HL-60 (cell line): ENCODE measurements at places on chromosomes 12 and 14.

DNA sequence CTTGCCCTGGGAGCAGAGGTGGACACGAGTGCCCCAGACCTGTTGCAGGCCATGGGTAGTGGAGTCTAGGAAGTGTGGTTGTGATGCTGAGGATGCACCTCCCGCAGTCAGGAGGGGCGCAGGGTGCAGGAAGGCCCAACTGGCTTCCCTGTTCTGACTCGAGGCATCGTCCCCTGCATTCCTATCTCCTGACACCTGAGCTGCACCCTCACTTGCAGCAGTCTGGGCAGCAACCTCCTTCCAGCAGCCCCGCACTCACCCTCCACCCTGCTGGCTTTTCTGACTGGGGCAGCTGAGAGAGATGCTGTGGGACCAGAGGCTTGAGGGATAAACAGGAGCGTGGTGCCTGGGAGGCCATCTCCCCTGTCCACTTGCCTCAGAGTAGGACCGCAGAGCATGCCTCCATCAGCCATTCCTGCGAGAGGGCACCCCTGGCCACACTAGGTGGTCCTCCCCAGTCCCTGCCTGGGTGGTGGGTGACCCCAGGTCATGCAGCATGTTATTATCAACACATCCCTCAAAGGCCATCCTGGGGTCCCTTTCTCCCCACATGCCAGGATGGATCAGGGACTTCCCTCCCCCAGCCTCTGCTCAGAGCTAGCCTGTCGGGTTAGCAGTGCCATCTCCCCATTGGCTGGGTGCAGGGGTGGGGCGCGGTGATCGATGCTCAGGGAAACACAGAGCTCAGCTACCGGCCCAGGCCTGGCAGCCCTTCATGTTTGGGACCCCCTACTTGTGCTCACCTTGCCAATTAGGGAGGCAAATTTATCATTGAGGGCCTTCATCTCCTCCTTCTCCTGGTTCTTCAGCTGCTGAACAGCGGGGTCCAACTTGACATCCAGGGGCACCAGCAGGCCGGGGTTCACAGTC, 719 bp downstream of the KRT80 start:
- no peak for DNase-seq

DNA sequence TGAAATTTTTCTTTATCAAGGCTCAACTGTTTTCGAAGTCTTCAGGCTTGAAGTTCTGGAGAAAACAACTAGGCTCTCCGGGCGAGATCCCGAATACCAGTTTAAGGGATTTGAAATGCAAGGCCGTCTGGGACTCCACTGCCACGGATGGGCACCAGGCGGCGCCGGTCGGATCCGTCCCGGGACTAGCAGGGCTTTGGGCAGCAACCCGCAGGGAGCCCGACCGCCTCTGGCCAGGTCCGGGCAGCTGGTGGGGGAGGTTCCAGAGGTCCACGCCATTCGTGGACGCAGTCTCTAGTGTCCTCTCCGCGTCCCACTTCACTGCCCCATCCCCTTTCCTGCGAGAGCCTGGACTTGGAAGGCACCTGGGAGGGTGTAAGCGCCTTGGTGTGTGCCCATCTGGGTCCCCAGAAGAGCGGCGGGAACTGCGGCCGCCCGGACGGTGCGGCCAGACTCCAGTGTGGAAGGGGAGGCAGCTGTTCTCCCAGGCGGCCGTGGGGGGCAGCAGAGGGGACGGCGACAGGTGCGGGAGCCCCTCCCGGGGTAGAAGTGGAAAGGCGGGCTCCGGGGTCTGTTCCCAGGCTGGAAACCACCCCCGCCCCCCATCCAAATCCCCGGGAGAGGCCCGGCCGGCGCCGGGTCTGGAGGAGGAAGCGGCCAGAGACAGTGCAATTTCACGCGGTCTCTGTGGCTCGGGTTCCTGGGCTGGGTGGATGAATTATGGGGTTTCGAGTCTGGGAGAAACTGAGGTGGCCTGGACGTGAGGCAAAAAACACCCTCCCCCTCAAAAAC, 838 bp upstream of the ERBB3 start:
- peak; percentile 45 for DNase-seq

GRCh38 chr12:91562476-91562875, 379.9 kb upstream of the DCN start:
- no peak for DNase-seq

GRCh38 chr12:9588749-9589148, 19.0 kb downstream of the KLRB1 start:
- no peak for DNase-seq

DNA sequence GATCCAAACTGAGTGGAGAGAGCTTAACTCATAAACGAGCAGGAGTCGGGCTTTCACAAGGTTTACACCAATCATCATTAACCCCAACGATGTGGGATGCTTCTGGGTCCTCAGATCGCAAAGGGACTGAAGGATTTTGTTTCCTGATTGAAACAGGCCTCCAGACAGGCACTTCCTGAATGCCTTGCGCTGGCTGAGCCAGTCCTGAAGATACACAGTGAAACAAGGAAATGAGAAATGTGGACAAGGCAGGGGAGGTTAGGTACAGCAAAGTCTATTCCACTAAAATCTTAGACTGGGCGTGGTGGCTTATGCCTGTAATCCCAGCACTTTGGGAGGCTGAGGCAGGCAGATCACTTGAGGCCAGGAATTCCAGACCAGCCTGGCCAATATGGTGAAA, 30.7 kb downstream of the RBM19 start:
- DNase-seq: no peak

GRCh38 chr12:106287364-106287763, 15.2 kb upstream of the TCP11L2 start:
- no peak for DNase-seq

DNA sequence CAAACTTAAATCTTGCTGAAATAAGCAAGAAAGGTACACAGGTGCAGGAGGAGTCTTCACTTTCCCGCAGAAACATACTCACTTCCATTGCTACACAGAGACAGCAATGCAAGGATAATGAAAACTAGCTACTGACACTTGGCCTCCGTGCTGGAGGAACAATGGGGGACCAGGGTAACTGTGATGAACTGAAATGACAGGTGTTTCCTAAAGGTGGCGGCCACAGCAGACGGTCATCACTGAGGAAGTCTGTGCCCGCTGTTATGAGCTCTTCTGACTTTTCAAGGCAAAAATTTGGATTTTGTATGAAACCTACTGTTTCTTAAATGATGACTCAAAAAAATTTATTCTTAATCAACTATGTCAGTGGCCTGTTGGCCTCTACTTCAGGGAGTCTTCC, 189.4 kb downstream of the CACNA1C start:
- no peak for DNase-seq

GRCh38 chr14:78970677-78971076, 800.5 kb downstream of the NRXN3 start:
- DNase-seq: no peak

DNA sequence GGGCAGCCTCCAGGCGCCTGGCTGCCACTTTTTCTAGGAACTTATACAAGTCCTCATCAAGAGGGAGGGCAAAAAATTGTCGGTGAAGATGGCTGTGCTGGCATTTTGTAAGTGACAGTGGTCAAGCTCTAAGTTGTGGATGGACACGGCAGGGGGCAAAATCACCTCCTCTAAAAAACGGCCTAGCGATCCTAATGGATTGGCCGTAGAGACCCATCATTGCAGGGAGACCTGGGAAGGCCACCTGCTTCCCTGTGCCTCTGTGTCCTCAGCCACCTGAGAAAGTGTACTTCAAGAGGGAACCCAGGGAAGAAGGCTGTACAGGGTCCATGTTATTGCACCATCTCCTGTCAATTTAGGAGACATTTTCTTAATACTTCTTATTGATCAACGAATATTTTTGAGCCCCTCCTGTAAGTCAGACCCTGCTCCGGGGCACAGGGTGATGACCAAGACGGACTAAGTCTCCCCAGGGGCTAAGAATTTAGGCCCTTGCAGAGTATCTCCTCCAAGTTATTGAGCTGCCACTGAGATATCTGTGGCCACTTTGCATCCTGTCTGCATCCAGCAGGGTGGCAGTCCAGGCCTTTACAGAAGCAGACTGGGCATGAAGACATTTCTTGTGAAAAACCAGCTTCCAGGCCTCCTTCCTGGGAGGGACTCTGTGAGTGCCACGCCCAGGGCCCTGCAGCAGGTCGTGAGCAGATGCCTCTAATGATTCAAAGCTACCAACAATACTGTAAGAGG, 40.5 kb downstream of the PSMA6 start:
- no peak for DNase-seq

DNA sequence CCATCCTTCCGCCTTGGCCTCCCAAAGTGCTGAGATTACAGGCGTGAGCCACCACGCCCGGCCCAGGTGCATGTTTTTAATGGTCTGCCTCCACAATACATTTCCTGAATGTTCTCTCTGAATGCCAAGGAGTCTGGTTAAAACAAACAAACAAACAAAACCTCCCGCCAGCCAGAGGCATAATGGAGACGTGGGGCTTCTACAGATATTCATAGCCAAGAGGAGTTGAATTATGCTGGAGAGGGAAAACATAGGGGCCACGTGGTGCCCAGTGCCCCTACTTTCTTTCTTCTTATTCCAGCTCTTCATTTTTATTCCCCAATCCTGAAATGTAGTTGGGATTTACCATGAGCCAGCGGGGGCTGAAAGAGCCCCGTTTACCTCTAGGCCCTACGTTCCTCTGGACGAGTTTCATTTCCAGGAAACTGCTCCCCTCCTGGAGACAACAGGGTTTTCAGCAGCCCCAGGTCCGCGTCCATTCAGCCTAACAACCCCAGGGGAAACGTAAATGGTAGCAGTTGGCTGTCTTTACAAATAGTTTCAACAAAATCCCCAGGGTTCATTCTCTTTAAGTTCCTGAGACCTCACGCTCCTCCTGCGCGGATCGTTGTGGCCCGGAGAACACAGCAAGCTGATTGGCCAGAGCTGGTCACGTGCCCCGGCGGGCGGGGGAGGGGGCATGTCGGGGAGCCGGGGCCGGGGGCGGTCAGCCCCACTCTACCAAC, 108.5 kb upstream of the ESRRB start:
- no peak for DNase-seq

GRCh38 chr14:28952666-28953065, 186.1 kb downstream of the FOXG1 start:
- DNase-seq: no peak

DNA sequence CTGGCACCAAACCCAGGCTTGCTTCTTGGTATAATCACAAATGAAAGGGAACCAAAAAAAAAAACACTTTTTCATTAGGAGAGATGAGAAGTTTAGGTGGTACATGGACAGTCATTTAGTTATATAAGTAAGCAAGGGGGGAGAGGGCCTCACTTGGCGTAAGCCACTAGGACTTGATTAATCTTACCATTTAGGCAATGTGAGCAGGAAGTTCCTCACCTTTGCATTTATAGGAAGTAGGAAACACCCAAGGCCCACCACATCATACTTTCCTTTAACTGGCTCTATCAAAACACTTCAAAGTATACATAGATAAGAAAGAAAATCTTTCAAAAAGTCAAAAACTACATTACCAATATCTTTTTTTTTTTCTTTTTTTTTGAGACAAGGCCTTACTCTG, 6.7 kb upstream of the RPS6KA5 start:
- DNase-seq: no peak

- DNase-seq: no peak
Measured at GRCh38 chr14:33879684-33880286, 71.1 kb downstream of the EGLN3 start.

DNA sequence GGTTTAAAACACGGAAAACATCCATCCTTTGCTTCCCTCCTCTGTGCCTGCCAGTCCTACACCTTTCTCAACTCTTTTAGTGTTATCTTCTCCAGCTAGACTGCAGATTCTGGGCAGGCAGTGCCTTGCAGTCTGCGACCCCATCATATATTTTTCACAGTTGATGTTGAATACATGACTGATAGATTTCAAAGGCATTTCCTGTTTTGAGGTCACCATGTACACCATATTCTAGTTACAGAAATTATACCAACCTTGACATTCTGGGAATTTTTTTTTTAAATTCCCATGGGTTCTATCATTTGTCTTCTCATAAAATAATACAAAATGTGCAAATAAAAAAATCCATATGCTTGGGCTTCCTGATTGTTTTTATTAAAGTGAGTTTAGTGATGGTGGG, 16.6 kb downstream of the SOCS2 start:
- DNase-seq: no peak
